ENCODE measurements at places on chromosomes 3 and 15.

- no peak for DNase-seq
Observed at GRCh38 chr3:175857666-175858270, 998.6 kb downstream of the NAALADL2 start.

DNA sequence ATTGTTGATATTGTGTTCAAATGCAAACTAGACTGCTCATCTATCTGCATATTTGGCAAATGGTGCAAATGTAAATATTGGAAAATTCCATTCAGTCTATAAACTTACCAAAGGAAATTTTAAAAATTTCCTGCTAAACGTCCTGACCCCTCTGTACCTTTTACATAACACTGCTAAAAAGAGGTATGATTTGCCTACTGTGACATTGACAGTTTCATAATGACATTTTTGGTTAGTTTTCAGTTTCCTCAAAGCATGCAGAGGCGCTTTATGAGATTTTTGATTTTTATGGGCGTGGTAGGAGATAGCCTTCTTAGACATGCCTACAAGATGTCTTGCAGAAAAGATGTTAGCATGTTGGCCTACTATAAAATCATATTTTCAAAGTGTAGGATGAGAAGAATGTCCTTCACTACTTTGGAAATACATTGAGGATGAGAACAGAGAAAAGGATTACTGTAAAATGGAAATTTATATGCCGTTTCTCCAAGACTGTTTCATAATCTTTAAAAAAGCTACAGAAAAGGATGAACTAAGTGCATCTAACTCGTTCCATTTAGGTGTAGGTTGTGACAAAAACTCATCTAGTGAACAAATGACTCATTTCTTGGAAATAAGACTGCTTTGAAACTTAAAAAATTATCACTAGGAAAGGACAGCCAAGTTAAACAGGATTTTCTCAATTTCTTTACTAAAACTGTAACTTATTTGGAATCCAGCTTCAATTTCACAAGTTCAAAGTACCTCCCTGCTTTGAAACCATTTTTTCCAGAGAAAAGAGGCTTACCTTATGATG is 14.5 kb upstream of the ISLR start:
- no peak for DNase-seq

DNA sequence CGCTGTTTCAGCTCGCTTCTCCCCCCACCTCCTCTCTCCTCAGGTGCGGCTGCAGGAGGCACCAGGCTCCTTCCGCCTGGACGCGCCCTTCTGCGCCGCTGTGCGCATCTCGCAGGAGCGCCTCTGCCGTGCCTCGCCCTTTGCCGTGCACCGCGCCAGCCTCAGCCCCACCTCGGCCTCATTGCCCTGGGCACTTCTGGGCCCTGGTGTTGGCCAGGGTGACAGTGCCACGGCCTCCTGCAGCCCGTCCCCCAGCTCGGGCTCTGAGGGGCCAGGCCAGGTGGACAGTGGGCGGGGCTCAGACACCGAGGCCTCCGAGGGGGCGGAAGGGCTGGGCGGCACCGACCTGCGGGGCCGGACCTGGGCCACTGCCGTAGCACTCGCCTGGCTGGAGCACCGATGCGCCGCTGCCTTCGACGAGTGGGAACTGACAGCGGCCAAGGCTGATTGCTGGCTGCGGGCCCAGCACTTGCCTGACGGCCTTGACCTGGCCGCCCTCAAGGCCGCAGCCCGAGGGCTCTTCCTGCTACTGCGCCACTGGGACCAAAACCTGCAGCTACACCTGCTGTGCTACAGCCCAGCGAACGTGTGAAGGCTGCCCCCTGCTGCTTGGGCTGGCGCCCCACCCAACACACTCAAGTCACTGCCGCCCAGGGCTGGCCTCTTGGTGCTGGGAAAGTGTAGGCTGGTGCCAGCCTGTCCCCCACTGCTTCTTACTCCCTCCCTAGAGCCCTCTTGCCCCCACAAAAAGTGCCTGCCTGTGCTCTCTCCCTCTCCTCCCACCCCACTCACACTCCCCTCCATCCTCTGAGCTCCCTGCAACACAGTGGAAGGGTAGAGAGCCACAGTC is 7.1 kb downstream of the ALG3 start:
- no peak for DNase-seq

GRCh38 chr3:38581774-38582173 is 67.7 kb downstream of the SCN5A start:
- DNase-seq: no peak

GRCh38 chr15:65204236-65204930 is 6.9 kb downstream of the CILP start:
- no peak for DNase-seq

DNA sequence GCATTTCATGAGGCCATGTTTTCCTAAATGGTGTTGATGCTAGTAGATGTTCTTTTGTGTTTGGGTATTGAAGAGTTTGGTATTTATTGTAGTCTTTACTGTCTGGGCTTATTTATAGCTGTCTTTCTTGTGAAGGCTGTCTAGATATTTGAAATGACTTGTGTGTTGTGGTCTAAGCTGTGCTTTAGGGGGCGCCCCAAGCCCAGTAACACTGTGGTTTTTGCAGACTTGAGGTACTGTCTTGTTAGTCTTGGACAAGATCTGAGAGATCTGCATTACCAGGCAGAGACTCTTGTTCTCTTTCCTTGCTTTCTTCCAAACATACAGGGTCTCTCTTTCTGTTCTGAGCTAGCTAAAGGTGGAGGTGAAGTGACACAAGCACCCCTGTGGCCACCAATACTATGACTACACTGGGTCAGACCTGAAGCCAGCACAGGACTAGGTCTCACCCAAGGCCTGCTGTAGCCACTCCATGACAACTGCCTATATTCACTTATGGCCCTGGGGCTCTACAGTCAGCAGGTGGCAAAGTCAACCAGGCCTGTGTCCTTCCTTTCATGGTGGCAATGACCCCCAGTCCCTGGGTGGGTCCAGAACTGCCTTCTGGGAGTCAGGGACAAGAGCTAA is 152.1 kb upstream of the TBC1D5 start:
- DNase-seq: peak; percentile 7

DNA sequence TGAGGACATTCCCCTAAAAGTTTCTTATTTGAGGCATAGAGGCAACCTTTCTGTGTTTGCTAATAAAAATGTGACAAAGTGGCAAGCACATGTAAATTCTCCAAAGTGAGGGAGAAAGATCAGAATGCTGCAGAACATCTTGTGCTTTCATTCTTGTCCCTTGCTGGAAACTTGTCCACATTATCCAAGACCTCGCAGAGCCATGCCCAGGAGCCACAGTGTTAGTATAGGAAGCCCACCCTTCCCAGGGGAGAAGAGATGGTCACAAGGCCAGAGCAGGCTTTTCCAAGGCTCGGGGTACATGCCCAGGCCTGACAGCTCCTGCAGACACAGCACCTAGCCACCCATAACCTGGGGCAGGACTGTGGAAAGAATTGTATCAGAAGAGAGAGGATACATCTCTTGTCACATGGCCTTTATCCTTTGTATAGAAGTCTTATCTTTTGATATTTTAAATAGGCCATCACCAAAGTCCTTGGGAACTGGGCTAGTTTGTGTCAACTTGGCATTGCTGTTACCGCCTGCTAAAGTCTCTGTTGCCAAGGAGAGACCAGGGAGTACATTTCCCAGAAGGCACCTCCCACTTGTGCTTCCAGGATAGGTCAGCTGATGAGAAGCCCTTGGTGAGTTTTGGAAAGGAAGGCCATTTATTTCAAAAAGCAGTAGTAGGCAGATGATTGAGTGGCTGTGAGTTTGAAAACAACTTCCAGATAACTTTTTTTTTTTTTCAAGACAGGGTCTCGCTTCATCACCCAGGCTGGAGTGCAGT is 10.5 kb downstream of the DLEC1 start:
- DNase-seq: no peak

- DNase-seq: no peak
Observed at GRCh38 chr3:35745351-35745750, 106.0 kb downstream of the ARPP21 start.

DNA sequence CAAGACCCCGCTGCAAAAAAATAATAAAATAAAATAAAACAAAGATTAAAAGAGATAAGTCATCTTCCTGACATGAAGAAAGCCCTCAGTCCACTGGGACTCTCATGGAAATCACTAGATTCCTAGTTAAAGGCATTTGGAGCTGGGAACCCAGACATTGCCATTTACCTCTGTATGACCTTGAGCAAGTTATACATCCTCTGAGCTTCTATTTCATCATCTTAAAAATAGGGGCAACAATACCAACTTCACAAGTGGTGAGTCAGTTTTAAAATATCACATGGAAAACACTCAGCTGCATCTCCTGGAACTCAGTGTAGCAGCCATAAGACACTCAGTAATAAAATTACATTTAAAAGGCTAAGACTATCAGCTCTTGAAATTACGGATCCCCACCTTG is 334.8 kb downstream of the ERC2 start:
- no peak for DNase-seq

DNA sequence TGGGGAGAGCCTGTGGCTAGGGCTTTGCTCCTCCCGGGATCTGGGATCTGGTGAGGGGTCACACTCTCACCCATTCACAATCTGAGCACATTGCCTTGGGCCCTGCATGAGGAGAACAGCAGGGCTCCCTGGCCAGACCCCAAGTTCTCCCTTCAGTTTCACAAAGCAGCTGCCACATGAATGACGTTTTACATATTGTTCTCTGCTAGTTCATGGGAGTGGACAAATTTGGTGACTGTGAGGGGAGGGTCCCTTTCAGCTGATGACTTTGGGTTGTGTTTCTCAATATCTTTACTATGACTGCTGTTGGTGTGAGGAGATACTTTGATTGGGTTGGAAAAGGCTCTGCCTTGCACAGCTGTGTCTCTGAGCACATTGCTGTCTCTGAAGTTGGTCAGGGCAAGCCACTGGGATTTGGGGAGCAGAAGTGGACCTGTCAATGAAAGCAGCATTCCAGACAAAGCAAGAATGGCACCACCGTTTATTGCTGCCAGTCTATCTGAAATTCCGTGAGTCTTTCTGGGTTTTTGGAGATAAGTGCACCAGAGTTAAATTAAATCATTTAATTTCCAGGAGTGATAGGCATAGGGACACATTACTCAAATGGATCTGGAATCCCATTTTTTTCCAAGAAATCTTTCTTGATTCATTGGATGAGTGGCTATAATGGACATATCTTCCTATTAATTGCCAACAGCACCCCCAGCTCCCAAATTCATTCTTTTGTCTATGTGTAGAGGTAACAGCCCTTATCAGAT is 10.3 kb downstream of the TIMP4 start:
- no peak for DNase-seq

GRCh38 chr15:73948982-73949381 is 22.7 kb downstream of the LOXL1 start:
- DNase-seq: no peak

DNA sequence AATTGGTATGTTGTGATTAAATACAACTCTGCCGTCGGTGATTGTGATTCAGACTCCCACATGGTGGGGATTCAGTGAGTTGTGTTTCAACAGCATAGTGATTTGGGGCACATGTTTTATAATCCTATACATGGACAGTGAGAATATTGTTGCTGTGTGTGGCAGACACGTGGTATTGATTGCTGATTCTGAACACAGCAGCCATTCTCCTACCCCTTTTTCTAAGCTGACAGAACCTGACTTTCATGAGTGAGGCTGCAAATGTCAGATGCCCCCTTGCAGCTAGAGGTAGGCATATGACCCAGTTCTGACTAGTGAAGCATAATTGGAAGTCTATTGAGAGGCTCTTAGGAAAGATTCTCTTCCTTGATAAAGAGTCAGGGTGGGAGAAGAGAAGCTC is 155.0 kb upstream of the STRIT1 start:
- DNase-seq: no peak

GRCh38 chr15:73425510-73425909 is 17.5 kb upstream of the REC114 start:
- no peak for DNase-seq

DNA sequence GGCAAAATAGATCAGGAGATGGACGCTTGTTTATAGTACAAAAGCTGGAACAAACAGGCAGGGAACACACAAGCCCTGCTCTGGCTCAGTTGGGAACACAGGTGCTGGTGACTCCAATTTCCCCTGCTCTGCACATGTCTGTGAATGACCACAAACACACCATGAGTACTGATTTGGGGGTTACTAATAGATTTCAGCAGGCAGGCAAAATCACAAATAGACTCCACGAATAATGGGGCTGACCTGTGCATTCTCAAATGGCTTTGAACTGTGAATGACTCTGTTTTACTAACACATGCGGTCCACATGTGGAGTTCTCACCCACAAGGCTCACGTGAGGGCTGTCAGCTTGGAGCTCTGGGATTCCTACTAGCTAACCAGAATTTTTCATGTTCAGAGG is 3.9 kb downstream of the RTP3 start:
- DNase-seq: no peak

DNA sequence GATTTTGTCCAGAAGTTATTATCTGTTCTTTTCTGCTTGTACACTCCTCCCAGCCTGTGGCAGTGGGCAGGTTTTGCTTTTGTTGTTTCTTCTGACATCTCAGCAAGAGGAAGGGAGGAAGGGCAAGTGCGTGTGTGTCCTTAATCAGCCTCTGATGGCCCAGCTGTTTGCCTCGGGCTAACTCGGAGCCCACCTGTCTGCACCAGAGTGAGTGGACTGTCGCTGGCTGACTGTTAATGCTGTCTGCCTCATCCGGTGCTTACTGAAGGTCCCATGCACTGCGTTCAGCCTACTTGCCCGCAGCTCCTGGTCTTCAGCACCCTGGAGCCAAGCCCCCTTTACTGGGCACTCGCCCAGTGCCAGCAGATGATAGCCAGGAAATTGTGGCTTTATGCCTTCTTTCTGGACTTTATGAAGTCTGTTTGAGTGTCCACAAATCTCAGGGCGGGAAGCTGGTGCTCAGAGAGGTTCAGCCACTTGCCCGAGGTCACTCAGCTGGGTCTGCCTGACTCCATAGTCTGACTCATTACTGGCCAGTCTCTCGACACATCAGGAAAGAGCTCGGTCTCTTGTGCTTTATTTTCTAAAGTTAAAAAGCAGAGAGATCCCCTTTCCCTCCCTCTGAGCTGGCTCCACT is 89.5 kb downstream of the CHRNA7 start:
- no peak for DNase-seq

DNA sequence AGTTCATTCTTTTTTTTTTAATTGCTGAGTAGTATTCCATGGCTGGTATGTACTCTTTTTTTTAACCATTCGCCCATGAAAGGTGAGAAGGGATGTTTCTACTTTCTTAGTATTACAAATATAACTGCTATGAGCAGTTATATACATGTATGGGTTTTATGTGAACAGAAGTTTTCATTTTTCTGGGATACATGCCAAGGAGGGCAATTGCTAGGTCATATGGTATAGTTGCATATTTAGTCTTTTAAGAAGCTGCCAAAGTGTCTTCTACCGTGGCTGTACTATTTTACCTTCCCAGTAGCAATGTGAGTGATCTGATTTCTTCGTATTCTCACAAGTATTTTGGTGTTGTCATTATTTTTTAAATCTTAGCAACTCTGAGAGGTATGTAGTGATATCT is 11.2 kb upstream of the KLHL40 start:
- no peak for DNase-seq

- peak; percentile 22 for DNase-seq
Observed at GRCh38 chr15:41695750-41696436, 35.7 kb downstream of the MGA start.
